Myocyte (in vitro differentiated cells): ENCODE measurements at places on chromosomes 4 and X. TPM values are rescaled to one million over a fixed set of nuclear protein-coding genes. Genes with fewer than 3 reads are reported as not detected.
A peak's percentile ranks its signal among the peaks of the same experiment; 100 is the strongest.

DNA sequence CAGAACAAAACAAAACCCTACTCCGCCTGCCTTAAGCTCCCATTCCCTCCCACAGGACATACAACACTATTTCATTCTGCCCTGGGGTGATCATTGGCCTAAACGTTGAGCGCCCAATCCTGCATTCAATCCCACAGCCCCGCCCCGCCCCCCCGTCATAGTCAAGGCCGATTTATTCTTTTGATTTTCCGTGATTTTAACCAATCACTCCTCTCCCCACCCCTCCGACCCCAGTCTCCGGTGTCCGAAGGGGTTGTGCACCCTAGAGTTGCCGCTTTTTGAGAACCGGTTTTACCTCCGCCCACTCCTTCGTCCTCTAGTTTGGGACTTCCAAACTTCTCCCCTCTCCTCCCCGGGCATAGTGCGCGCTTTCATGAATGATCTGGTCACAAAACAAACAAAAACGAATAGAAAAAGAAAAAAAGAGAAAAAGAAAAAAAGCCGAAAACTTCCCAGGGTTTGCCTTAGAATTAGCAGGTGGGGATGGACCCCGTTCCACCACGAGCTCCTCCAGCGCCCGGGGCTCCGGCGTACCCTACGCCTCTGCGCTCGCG, 446 bp upstream of the UBE2A start:
- DNase-seq: peak; percentile 50

DNA sequence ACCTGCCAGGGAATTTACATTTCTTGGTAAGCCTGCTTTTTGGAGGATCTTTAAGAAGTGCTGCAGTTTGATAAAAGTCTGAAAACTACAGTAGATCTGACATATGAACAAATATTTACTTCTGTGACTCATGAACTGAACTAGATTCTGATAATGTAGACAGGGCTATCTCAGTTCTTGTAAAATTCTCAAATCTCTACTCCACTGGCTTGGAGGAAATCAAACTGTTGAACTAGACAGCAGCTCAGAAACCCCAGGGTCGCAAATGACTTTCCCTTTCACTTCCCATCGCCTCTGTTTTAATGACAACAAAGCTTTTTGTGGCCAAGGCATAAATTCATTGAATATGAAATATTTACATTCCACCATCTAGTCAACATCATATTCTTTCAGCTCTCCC, 15.4 kb upstream of the OCIAD1 start:
- no peak for DNase-seq

DNA sequence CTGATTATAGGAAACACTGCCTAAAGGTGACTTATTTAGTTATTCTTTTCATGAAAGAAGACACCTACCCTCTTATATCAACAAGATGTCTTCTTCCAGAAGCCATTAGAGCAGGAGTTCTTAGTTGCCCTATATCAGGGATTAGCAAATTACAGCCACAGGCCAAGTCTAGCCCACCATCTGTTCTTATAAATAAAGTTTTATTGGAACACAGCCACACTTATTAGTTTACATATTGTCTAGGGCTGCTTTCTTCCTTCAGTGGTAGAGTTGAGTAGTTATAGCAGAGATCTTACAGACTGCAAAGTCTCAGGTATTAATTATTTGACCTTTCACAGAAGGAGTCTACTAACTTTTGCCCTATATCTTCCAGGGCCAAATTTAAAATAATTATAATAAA, 157.2 kb upstream of the NOCT start:
- no peak for DNase-seq

- no peak for DNase-seq
These were observed 180.8 kb downstream of the MAGEB17 start for GRCh38 chrX:16347968-16348670.

GRCh38 chr4:112817933-112818593, 181.1 kb downstream of the LARP7 start:
- peak; percentile 93 for DNase-seq

DNA sequence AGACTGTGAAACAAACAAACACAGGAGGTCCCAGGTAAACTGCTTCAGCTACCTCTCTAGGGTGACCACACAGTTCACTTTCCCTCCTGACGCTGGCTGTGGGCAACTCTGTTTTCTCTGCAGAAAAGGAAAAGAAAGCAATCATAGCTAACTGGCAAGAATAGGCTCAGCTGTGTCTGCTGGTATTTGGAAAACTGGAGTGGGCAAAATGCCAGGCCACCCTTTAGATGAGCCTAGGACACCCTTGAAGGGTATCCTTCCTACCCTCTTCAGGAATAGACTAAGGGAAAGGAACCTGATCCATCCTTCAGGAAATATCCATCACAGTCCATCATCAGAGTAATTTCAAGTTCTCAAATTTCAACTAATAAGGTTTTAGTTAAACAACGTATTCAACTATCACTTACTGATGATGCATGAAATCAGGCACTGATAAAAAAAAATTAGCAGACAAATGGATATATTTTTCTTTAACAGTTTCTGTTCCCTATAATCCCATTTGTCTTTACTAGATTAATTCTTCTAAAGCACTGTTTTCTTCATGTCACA, 60.9 kb downstream of the CAMK2D start:
- DNase-seq: peak; percentile 44

DNA sequence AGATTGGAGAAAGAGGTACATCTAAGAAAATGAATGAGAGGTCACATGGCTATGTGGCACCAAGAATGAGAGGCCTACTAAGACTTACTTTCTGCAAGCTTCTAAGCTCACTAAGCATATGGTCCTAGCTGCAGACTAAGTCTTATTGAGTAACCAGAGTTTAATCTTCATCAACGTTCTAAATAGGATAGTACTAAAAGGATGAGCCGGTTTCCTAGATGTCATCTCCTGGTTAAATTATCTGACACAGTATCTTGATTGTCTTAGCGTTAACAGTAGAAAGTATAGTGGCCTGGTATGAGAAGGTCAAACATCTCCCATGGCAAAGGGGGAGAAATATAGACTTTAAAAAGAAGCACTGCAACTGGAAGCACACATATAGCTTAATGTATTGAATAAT, 448.1 kb downstream of the PDGFC start:
- DNase-seq: no peak

DNA sequence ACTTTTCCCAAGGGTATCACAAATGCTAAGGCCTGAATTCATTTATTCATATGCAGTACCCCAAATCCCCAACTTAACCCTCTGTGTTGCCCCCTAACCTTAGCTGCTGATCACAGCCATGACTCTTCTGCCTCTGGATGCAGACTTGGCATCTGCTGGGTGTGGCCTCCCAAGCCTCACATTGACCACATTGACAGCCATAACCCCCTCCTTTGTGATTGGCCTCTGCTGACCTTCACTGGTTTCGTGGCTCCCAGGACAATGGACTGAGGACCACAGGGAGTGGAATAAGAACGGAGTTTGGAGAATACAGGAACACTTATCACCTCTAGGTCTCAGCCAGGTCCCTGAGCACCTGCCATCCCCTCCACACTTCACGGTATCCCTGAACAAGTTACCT, 123.6 kb upstream of the CPEB2 start:
- peak; percentile 90 for DNase-seq

- DNase-seq: no peak
These were observed 10.8 kb downstream of the SLC10A7 start for GRCh38 chr4:146510942-146511341.

- no peak for DNase-seq
These were observed 539.1 kb upstream of the MAGEB18 start for GRCh38 chrX:25599061-25599460.

- no peak for DNase-seq
These were observed 99.7 kb downstream of the ATXN3L start for GRCh38 chrX:13219991-13220764.

GRCh38 chr4:172169871-172170270, 356.7 kb downstream of the GALNTL6 start:
- DNase-seq: no peak

DNA sequence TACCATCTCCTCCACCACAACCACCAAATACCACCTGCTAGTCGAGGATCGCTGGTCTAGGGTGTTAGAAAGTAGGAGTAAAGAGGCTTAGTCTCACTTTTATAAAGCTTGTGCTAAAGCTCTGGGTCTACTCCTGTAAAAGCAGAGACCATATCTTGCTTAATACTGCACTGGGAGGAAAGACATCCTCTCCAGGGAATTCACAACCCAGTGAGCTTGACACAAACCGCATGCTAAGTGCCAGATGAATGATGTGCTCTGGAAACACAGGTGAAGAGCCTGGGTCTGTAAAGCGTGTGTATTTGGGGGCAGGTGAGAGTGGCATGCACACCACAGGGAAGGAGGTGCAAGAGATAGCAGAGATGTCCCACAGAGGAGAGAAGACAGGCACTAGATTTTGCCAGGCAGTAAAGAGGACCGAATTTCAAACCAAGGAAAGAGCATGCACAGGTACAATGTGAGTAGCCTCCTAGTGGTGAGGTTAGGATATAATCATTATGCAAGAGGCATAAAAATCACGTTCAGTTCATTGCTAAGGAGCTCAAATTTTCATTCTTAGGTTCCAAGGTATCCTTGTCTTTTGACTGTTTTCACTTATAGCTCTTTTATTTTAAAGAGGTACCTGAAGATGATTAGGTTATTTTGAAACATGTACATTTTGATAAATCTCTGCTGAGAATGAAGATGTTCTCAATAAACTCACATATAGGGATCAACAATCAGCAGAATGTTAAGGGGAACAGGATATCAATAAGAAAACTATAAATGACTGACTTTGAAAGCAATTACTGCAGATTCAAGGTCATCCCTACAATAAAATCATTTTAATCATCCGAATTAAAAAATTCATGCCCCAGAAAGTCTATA, 20.7 kb downstream of the TAPT1 start:
- no peak for DNase-seq

DNA sequence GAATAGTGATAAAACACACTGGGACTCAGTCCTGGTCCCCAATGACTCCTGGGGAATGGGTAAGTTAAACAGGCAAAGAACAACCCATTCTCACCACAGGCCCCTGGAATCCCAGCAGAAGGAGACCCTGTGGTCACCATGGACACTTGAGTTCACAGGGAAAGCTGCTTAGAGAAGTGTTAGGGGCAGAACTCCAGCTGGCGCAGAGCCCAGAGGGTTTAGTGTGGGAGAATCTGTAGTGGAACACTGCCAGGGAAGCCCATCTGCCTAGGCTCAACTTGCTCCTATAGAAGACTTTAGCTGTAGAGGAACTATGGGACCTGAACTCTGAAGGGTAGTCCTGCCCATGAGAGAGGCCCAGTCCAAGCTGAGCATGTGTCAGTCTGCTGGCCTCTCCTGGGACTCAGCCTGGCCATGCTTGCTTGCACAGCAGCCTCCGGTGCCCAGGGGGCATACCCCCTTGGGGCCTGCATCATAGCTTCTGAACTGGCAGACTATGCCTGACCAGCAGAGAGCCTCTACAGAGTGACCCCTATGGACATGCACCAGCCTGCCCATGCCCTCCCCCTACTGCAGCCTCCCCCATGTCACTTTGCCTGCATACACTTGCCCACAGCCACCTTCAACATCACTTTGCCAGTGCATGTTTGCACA, 343.5 kb downstream of the IDS start:
- no peak for DNase-seq

GRCh38 chrX:24542756-24543155, 77.7 kb downstream of the PDK3 start:
- no peak for DNase-seq

DNA sequence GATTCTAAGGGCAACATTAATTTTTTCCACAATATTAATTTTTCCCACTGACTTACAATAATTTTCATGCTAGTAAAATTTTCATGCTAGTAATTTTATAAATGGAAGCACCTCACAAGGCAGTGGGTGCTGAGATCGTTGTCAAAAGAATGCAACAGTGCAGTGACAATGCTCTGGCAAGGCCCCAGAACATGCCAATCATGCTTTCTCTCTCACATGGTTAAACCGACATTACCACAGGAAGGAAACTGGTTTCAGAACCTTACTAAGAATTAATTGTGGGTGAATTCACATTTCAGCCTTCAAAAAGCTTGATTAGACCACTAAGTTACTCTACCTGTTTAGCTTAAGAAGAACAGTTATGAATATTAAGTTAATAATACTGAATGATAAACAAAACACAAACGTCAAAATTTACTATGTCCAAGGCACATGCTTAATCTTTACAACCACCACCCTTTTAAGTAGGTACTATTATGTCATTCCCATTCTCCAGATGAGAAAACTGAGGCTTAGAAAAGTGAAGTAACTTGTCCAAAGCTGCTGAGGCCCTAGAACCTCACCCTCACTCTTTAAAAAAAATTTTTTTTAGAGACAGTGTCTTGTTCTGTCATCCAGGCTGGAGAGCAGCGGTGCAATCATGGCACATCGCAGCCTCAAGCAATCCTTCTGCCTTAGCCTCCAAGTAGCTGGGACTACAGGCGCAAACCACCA, 10.0 kb upstream of the OPHN1 start:
- peak; percentile 82 for DNase-seq

GRCh38 chrX:53732797-53733196, 46.3 kb upstream of the HUWE1 start:
- no peak for DNase-seq

- no peak for DNase-seq
These were observed 237.6 kb upstream of the HAND2 start for GRCh38 chr4:173767650-173768049.

DNA sequence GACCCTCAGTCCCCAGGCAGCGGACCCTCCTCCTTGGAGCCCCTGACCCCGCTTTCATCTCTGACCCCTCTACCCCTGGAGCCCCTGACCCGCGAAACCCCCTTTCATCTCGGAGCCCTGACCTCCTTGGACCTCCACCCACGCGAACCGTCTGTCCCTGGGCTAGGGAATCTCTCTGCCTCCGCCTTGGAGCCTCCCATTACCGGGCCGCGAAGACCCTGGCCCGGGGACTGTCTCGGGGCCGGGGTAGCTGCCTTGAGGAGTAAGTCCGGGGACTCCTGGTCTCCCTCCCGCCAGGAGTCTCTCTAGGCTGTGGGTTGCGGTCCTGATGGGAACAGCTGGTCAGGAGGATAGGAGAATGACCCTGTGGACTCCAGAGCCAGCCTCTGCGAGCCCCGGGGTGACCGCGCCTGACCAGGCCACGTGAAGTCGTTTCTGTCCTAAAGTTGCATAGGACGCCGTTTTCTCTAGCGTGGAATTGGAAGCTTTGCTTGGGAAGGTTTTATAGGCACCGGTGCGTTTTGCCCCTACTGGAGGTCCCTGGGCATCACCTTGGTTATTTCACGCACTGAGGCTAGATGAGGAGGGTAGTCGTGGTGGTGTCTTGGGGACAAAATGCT, 824 bp downstream of the TBC1D14 start:
- DNase-seq: peak; percentile 84

DNA sequence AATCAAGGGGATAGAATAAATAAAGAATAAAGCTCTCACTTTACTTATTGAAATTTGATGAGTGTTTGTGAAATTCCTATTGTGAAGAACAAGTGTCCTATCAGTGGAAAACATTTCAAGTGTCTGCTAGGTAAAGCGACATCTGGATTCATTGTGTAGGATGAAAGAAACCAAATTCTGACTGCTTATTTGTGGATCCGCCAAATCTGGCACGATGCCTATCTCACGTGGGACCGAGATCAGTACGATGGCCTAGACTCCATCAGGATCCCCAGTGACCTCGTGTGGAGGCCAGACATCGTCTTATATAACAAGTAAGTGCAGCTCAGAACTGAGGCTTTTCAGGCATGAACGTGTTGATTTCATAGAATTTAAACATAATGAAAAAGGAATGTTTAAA, 1.9 kb downstream of the CHRNA9 start:
- DNase-seq: no peak

RWDD4 gene
- 50.6 and 65.1 TPM in 2 replicates for total RNA-seq

SCOC gene
- 59.0 and 60.7 TPM in 2 replicates for total RNA-seq

TCEAL6 gene
- total RNA-seq: not detected in 2 replicates

TMEM255A gene
- 0.05 TPM in 1 of 2 replicates, not detected in the other for total RNA-seq

ENPEP gene
- total RNA-seq: 1.4 and 3.1 TPM in 2 replicates

SPANXA2 gene
- not detected in 2 replicates for total RNA-seq

RTL3 gene
- 0.40 and 1.3 TPM in 2 replicates for total RNA-seq

ADH6 gene
- total RNA-seq: not detected in 2 replicates

PCDH18 gene
- 38.5 and 59.9 TPM in 2 replicates for total RNA-seq

NR0B1 gene
- total RNA-seq: 0.42 TPM in 1 of 2 replicates, not detected in the other

BEX1 gene
- 1.3 and 1.7 TPM in 2 replicates for total RNA-seq
